ENCODE measurements at places on chromosomes 3 and 15.

DNA sequence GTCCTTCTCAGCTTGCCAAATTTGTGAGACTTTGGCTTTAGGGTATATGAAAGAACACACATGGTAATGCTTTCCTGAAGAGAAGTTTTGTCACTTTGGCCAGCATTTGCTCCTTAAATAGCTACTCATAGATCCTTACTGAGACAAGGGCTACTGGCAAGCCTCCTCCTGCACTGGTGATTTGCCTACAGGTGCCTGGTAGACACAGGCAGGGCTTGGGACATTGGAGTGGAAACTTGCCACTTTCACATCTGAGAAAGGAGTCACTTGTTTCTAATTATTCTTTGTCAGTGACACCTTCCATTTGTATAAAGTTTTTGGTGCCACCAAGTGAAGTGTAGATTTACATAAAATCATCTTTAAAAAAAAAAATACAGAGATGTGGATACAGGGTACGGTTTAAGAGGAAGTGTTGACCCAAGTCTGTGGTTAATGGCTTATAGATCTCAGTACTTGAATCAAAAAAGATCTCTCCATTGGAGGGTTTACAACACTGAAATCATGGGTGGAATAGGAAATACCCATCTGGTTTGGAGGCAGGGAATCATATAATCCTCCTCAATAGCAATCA, 132.8 kb upstream of the GADL1 start:
- DNase-seq = no peak

- no peak for DNase-seq
Observed at GRCh38 chr15:92947071-92947730, 47.1 kb downstream of the CHD2 start.

DNA sequence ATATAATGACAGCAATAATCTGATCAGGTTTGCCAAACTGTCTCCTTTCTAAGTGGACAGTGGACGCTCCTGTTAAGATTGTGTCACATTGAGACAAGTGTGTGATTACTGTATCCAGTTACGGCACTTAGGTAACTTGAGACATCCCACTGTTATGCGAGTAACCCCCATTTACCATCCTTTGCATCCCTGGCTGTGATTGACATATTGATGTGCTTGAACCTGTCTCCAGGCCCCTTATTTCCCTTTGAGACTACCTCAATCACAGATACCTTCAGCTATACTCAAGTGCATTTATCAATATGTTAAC, 785.2 kb downstream of the NR2F2 start:
- no peak for DNase-seq

DNA sequence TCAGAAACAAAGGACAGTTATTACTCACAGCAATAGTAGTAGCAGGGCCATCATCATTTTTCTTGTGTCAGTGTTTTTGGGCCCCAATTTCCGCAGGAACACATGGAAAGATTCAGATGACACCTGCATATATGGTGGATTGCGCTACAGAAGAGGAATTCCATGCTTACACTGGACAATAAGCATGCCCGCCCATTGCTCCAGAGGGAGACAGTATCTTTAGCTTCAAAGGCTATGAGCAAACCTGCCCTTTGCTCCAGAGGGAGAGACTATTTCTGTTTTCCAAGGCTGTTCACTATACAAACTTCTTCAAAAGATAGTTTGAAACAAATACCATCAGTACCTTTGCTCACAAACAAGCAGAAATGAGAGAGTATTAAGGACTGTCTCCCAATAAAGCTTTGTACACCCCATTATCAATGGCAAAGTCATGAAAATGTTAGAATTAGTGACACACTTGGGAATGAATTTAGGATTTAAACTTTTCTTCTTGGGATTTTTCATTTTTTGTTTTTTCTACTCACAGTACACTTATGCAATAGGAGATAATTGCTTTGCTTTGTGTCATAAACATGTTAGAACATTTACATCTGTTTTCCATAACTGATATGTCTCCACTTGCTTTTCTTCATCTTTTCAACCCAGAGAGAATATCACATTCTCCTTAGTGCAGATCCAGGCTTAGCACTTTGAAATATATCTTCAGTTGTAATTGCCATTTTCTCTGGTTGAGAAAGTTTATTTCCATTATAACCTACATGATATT, 564.5 kb upstream of the ZNF717 start:
- DNase-seq = no peak

DNA sequence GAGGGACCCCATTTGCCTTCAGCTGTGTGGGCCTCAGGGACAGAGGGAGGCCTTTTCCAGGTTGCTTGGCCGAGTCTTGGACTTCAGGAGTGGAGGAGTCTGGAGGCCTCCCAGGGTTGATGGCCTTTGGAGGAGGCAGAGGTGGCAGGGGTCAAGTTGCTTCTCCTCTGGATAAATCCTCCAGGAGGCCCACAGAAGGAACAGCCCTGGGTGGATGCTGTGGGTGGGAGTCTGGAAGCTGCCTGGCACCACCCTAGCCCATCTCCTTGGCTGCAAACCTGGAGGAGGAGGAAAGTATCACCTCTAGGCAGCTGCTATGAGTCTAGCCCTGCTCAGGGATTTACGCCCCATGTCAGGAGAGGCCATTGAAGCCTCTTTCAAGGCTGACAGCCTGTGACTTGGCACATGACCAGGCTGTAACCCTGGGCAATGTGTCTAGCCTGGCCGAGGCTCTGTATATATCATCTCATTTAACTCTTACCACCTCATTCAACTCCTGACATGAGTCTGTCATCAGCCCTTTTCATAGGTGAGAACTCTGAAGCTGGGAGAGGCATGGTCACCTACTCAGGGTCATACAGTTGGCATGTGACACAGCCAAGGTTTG, 2.9 kb upstream of the PRKCD start:
- DNase-seq = no peak

DNA sequence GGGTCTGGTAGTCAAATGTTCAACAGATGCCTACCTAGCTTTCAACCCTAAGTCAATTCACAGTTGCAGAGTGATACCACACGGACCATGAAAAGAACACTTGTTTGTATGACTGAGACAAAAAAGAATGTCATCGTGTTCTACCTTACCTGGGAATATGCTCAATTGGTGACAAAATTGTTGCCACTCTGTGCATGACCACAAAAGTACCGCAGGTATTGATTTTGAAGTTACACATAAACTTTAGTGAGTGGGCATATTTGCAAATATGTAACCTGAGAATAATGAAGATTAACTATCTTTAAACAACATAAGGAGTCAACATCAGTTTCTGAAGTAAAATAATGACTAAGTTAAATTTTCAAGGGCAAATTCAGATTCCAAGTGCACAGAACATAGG, 53.4 kb upstream of the SNRPN start:
- DNase-seq = no peak

DNA sequence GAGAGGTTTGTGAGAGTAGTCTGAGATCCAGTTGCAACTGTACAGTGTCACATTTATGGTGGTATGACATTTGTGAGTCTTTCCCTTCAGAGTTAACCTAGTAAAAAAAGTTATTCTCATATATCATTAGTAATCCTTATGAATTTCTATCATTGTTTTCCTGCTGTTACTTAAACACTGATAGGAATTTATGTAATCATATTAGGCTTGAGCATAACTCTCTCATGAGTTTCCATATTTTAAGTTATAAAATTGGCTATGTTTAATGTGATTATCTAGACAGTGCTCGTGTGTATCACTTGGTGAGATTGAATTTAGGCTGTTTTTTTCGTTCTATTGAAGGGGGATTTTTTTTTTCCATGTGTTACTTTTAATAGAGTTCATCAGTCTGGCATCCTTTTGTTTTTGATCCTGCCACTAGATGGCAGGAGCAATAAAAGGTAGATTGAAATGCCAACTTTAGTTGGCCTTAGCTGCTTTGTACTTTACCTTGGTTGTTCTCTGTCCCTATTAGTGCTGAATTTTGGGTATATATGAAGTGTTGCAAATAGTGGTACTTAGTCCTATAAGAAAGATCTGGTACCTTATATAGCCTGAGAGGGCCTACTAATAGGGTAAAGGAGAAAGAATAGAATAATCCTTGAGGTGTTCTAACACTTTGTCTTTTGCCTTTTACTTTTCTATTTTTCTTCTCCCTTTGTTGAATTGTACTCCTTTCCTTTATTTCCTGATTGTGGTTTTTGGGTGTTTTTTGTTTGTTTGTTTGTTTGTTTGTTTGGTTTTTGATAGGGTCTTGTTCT, 17.9 kb downstream of the STT3B start:
- DNase-seq = no peak

DNA sequence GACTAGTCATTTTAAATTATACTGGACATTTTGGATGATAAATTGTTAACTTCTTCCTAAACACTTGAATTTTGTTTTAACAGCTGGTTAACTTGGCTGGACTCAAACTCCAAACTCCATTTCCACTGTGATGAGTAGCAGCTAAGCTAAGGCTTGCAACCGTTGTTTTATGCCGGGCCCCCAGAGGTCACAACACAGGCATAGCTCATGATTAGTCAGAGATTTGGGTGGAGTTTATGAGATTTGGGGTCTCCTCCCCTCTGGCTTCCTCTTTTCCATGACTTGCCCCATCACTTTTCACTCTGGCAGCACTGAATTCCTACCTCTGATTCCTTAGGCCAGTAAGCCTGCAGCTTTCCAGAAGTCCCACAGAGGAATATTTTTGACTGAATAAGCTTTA, 12.8 kb downstream of the THAP10 start:
- no peak for DNase-seq

DNA sequence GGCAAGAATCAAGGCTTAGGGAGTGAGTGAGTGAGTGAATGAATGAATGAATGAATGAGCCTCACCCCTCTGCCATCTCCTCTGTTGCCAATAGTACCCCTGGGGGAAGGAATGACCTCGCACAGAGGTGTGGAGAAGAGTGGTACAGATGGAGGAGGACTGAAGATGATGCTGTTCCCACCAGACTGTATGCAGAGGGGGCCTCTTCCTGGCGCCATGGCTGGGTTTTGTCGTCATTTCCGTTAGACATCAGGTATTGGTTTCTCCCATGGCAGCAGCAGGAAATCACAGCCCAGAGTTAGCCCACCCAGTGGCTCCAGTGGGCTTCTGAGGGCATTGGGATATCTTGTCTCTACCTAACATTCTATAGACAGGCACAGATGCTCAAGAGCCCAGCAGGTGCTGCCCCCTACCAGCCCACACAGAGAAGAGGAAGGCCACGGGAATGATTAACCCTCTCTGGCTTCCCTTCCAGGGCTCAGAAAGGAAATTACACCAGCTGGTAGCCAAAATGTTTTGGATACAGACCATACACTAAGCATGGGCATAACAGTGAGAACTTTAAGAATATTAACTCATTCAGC, 109.8 kb upstream of the SLC6A11 start:
- DNase-seq = no peak

- no peak for DNase-seq
Observed at GRCh38 chr15:74982183-74982582, 13.2 kb upstream of the SCAMP5 start.

GRCh38 chr15:63146684-63147083, 10.6 kb downstream of the RPS27L start:
- no peak for DNase-seq

GRCh38 chr15:33490703-33491102, 179.9 kb downstream of the RYR3 start:
- no peak for DNase-seq

DNA sequence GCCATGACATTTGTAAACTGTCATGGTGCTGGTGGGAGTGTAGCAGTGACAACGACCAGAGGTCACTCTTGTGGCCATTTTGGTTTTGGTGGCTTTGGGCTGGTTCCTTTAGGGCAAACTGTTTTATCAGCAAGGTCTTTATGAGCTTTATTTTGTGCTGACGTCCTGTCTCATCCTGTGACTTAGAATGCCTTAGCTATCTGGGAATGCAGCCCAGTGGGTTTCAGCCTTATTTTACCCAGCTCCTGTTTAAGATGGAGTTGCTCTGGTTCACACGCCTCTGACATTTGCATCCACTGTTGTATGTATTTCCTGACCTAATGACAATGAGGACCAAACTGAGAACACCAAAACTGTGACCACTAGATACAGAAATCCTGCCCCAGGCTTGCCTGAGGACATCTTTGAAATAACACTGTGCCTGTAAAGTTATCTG, 37.6 kb downstream of the RAB8B start:
- DNase-seq = no peak

DNA sequence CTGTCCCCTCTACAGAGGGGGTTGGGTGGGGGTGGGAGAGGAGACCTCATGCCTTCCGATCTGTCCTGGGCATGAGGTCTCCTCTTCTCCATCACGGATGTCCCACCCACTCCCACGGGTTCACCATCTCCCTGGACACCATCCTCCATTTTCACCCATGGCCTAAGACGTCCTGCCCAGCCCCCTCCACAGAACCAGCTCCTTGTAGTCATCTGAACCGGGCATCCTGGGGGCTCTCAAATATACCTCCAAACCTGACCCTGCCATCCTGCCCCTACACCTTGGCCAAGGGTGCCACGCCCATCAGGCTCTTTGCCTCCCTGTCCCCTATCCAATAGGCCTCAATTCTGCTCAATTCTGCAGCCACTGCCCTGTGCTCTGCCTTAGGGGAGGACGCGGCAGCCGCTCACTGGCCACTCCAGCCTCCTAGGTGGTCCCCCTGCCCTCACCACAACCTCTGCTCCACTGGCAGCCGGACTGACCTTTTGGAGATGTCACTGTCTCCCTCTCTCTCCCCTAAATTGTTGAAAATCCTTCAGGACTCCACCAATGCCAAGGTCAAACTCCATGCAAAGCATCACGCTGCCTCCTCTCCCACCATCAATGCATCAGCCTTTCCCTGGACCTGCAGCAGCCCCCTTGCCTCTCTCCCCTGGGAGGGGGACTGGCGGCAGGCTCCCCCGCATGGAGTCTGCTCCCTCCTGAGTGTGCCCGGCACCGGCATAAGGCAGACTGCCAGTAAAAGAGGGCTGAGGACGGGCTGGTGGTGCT, 9.4 kb upstream of the ANPEP start:
- no peak for DNase-seq

GRCh38 chr3:139320551-139321309, 23.1 kb upstream of the MRPS22 start:
- DNase-seq = no peak

GRCh38 chr15:65029736-65030208, 333 bp upstream of the MTFMT start:
- no peak for DNase-seq

Measured in vagina (tissue), 2 donors.